ENCODE measurements at places on chromosomes 7 and 10. TPM values are rescaled to one million over a fixed set of nuclear protein-coding genes. Genes with fewer than 3 reads are reported as not detected.
A peak's percentile ranks its signal among the peaks of the same experiment; 100 is the strongest.

- ATAC-seq: no peak
Measured at GRCh38 chr10:100802607-100803006, 57.2 kb downstream of the PAX2 start.

Gene CNPY1
- total RNA-seq: not detected

DNA sequence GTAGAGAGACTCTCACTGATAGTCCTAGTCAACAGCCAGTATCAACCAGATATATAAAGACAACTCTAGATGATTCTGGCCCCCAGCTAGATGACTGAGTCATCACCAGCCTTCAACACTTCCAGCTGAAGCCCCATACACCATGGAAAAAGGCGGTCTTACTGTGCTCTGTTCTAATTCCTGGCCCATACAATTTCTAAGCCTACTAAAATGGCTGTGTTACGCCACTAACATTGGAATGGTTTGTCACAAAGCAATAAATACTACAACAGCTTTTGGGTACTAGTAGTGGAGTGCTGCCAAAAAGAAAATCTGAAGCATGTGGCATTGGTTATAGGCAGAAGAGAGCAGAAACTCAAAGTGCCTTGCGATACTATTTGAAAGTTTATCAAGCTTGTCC lies 13.0 kb upstream of the TES start:
- peak; percentile 29 for ATAC-seq

Gene HOXA13
- not detected for total RNA-seq

Gene HTR7
- 1.1 TPM for total RNA-seq

- ATAC-seq: peak; percentile 59
Measured at GRCh38 chr7:128201067-128201689, 39.9 kb upstream of the LEP start.

GRCh38 chr10:127888521-127889312 lies 4.0 kb downstream of the CLRN3 start:
- ATAC-seq: no peak

- ATAC-seq: no peak
Measured at GRCh38 chr10:112434988-112435619, 11.6 kb downstream of the ZDHHC6 start.

GRCh38 chr7:76403780-76404494 lies 5.6 kb downstream of the SSC4D start:
- ATAC-seq: no peak

Gene GFRA1
- 131 TPM for total RNA-seq

DNA sequence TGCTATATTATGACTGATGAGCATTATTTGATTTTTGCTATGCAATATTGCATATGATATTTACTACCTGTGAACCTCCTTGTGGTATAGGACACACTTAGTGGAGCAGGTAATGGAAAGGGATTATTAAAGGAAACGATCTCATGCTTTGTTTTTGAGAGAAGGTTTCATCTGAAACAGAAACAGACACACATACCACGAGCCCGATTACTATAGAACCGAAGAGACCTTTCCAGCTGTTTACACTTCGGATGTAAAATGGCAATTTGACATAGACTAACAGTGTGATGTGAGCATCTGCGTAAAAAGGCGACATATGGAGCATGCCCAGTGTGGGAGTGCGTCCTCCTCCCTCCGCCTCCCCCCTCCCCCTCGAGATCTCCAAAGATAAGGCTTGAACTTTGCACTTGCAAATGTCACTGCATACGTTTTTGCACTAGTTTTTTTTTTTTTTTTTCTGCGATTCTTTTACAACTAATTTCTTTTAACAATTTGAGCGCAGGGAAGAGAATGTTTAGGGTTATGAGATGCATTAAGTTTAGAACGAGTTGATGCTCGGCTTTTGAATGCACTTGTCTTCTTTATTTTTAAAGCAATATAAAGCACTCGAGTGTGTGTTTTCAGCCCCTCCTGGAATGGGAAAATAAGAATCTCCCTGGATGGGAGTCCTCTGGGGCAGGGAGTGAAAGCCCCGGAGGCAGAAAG lies 251.0 kb downstream of the NSUN6 start:
- peak; percentile 94 for ATAC-seq

GRCh38 chr7:39321909-39322498 lies 244.2 kb upstream of the YAE1 start:
- no peak for ATAC-seq

GRCh38 chr10:18066947-18067346 lies 73.3 kb upstream of the CACNB2 start:
- no peak for ATAC-seq

Gene C10orf53
- total RNA-seq: 0.56 TPM

GRCh38 chr10:3067118-3067858 lies at the start of gene PFKP:
TSS of gene PFKP (plus strand) at chr10:3067548. CDS start at chr10:3067596, 48 bp downstream.
- ATAC-seq: peak; percentile 33

DNA sequence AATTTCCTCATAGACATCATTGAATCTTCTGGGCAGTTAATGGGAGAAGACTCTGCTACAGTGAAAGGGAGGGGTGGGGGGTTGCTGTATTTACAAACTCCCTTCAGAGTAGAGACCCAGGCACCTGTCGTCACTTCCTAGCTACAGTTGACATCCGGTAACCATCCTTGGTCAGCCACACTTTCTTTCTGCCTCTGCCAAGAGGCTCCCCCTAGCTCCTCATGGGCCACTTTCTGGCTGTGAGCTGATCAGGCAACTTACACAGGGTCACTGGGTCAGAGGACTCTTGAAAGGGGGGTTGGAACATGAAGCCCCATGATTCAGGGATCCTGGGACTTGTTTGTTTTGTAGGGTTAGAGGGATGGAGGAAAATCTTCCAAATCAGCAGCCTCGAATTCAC lies 1.2 kb downstream of the TECPR1 start:
- ATAC-seq: no peak

Gene FHIP2A
- total RNA-seq: 28.0 TPM

Gene MRLN
- total RNA-seq: 0.91 TPM

DNA sequence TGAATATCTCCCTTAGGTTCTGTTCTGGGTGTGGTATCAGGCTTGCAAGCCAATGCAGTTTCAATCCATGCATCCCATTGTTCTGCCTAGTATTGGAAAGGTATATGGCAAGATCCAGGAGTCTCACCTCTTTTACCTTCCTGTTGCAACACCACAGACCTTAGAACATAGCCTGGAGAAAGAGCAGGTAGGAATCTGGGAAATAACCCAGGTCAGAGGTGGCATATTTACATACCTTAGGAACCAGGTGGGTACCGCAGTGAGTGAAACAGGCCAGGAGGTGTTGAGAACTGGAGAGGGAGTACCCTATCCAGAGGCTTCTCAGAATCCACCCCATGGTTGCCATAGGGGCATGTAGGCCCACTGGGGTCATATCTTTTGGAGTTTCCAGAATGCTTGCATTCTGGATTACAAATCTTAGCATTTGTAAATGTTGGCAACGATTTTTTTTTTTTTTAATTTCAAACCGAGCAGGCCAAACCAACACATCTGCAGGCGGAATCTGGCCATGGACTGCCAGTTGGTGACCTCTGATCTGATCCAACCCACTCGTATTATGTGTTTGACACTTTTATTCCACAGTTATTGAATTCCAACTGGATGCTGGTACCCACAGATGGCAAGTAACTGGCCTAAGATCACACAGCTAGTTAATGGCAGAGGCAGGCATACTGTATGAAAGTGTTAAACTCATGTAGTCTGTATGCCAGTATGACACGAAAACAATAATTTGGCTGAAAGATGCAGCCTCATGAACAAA lies 180.3 kb upstream of the TCF7L2 start:
- ATAC-seq: no peak

- peak; percentile 72 for ATAC-seq
Measured at GRCh38 chr7:1659696-1660095, 10.4 kb upstream of the ELFN1 start.

GRCh38 chr10:103281753-103282152 lies 4.8 kb downstream of the INA start:
- ATAC-seq: peak; percentile 82

DNA sequence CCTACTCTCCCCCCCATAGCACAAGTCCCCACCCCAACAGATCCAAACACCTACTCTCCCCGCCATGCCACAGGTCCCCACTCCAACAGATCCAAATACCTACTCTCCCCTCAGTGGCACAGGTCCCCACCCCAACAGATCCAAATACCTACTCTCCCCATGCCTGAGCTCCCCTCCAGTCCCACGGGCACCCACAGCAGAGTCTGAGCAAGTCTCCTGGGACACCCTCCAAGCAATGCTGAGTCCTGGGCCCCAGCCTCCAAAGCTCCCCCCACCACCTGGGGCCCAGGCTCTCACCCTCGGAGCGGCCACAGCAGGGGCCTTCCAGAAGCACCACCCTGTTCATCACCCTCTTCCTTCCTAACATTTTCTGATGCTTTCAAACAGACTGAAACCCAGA lies 63.9 kb upstream of the DNAAF5 start:
- ATAC-seq: no peak

- no peak for ATAC-seq
Measured at GRCh38 chr10:4138146-4138721, 353.2 kb upstream of the KLF6 start.

Gene AKR1C4
- total RNA-seq: not detected

DNA sequence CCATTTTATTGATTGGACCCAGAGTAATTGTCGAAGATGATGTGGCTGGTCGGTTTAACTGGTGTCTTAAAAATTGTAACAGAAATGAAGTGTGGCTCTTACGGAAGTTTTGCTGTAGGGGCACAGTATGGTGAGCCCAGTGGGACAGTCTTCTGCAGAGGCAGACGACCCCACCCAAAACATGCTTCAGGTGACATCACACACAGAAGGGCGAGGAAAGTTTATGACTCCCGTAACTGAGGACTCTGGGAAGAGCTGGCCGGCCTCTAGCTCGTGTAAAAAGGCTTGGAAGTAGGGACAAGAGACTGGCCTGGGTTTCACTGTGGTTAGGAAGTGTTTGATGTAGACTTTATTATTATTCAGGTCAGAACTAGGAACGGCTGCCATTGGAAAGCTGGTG lies 73.3 kb downstream of the HTR5A start:
- ATAC-seq: no peak

GRCh38 chr7:96059075-96059474 lies 262.8 kb downstream of the SLC25A13 start:
- ATAC-seq: no peak

Gene ADRB1
- total RNA-seq: 0.23 TPM

DNA sequence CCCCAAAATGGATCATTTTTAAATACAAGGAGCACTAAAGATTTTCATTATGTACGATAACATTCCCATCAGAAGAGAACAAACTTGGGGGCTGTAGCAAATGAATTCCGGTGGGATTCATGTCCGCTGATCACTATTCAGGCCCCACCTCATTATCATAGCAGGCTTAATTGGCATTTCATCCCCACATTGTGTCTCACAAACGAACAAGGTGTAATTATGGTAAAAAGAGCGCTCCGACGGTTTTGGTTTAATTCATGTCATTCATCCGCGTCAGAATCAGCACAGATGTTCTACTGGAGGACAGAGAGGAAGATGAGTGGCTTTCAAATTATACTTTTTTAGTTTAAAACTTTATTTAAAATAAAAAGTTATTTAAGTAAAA lies 124.7 kb downstream of the MAD1L1 start:
- ATAC-seq: no peak

Gene HPS1
- 17.0 TPM for total RNA-seq

Gene RAB18
- 49.0 TPM for total RNA-seq

DNA sequence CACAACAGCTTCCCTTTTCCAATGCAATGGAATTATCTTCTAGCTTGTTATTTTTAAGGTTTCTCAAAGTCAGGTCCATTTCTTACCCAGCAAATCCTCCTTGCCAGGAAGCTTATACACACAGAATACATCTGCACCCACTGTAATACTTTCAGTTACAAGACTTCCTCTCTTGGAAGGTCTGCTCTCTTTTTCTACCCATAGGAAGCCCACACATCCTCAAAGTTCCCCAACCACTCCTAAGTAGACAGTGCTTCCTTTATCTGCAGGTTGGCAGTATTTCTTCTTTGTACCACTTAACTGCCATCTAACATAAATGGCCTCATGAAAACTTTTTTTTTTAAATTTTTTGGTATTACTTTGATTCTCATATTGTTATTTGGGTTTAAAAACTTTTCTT lies 155.6 kb downstream of the TAX1BP1 start:
- no peak for ATAC-seq

Gene OPN1SW
- total RNA-seq: 0.49 TPM

Gene KCP
- 1.1 TPM for total RNA-seq

- no peak for ATAC-seq
Measured at GRCh38 chr10:60729106-60729505, 49.2 kb upstream of the CDK1 start.

DNA sequence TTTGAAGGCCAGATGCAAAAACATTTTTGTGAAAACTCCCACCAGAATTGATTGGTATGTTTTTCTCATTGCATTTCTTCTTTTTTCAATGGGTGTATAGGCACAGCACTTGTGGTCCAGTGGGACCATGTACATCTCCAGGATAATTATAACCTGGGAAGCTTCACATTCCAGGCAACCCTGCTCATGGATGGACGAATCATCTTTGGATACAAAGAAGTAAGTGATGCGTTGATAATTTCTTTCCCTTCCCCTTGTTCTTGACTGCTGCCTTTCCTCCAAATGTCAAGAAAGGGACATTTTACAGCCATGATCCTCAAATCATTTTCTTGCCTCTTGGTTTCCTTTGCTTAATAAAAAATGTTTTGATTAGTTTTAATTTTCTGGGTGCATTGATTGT lies 331.5 kb downstream of the PLXDC2 start:
- no peak for ATAC-seq

Gene HGF
- 1.7 TPM for total RNA-seq

- ATAC-seq: no peak
Measured at GRCh38 chr10:80491251-80492102, 37.4 kb downstream of the TSPAN14 start.

GRCh38 chr7:150938566-150938965 lies 39.6 kb downstream of the KCNH2 start:
- ATAC-seq: no peak

Gene SEMA3A
- 47.1 TPM for total RNA-seq

DNA sequence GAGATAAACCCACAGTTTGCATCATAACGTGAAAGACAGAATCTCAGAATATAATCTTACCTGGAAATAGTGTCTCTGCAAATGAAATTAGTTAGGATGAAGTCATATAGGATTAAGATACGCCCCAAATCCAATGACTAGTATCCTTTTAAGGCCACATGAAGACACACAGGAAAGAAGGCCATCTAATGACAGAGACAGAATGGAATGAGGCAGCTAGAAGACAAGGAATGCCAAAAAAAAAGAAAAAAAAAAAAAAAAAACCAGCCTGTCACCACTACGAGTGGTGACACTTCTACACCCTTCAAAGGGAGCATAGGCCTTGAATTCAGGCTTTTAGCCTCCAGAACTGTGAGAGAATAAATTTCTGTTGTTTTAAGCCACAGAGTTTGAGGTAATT lies 82.9 kb downstream of the HYCC1 start:
- no peak for ATAC-seq

Gene VWA2
- not detected for total RNA-seq

Gene SLC18A3
- total RNA-seq: 0.66 TPM

DNA sequence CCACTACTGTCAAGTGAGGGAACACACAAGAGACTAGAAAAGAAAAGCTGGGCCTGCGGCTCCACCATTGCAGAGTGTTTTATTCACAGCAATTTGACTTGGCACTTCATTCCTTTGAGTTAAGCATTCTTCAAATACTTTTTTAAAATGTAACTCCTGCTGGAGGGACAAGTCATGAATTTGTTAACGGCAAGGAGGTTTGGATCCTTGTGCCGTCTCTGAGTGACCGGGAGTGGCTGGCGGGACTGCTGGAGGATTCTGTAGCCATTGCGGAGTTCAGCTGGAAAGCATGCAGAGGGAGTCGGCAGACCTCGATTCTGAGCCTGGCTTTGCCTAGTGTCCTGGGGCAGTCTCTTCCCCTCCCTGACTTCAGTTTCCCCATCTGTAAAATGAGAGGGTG lies 9.8 kb downstream of the HSPA12A start:
- peak; percentile 13 for ATAC-seq
